ENCODE measurements at places on chromosomes 12 and 14.
A peak's percentile ranks its signal among the peaks of the same experiment; 100 is the strongest.

DNA sequence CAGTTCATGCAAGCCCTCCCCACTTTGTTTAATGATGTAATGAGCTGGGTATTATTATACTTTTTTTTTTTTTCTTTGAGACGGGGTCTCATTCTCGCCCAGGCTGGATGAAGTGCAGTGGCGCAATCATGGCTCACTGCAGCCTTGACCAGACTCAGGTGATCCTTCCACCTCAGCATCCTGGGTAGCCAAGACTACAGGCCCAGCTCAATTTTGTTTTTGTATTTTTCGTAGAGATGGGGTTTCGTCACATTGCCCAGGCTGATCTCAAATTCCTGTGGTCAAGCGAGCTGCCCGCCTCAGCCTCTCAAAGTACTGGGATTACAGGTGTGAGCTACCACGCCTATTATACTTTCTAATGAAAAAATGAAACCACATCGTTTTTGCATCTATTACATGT lies 4.5 kb upstream of the DCAF11 start:
- DNase-seq, result no peak

GRCh38 chr12:24415934-24416333 lies 466.5 kb upstream of the SOX5 start:
- no peak for DNase-seq

DNA sequence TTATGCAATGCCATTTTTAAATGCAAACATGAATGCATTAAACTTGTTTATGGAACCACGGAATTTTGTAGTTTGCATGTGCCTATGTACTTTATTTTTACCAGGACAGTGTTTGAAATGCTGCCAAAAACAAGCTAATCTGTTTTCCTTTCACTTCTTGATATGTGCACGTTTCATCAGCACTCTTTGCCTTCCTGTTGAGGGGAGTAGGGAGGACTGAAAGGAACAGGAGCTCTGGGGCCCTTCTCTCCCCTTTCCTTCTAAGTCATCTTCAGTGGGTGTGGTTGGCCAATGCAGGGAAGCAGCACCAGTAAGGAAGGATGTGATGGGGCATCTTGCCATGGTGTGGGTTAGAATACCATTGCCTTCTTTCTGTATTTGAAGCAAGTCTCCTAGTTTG lies 12.1 kb upstream of the PPP4R4 start:
- DNase-seq, result no peak

DNA sequence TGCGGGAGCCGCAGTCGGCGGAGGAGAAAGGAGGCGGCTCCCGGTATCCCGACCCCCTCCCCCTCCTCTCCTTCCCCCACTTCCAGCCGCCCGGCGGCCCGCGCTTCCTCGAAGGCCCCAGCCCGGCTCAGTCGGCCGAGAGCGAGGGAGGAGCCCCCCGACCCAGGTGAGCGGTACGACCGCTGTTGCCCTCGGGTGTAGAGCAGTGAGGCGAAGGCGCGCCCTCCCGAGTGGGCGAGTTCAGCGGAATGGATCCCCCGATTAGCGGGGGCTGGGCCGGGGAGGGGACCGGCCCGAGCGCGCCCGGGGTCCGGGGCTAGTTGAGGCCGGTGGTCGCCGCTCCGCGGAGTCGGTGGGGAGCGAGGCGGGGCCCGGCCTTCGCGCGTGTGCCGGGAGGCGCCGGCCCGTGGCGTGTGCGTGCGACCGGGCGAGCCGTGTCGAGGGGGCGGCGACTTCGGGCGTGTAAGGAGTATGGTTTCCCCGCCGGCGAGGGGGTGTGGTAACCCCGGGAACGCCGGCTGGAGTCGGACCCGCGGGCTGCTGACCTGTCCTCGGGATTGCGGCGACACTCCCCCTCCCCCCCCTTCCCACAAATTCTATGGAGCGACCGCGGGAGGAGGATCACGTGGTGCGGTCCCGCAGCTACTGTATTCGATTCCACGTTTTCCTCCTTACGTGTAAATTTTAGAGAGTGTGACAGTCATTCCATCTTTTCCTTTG lies 501 bp downstream of the RIMKLB start:
- DNase-seq, result peak; percentile 50

DNA sequence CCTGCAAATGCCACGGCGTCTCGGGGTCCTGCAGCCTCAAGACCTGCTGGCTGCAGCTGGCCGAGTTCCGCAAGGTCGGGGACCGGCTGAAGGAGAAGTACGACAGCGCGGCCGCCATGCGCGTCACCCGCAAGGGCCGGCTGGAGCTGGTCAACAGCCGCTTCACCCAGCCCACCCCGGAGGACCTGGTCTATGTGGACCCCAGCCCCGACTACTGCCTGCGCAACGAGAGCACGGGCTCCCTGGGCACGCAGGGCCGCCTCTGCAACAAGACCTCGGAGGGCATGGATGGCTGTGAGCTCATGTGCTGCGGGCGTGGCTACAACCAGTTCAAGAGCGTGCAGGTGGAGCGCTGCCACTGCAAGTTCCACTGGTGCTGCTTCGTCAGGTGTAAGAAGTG lies 16.8 kb downstream of the WNT5B start:
- DNase-seq, result no peak

DNA sequence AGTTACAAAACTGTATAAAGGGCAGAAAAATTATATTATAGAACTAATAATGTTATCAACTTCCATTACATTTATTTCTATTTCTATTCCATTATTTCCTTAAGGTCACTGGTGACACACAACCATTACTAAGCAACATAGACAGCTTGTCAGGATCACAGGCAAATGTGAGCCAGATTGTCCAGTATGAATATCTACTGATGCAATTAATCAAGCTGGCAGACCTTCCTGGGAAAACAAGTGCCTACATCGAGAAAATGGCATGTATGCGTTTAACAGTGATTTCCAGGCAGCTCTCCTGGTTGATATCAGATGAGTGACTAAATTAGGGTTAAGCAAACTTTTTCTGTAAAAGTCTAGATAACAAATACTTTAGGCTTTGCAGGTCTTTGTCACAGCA lies 36.9 kb upstream of the TSPAN8 start:
- no peak for DNase-seq
